ENCODE measurements at places on chromosomes 2 and 18.

DNA sequence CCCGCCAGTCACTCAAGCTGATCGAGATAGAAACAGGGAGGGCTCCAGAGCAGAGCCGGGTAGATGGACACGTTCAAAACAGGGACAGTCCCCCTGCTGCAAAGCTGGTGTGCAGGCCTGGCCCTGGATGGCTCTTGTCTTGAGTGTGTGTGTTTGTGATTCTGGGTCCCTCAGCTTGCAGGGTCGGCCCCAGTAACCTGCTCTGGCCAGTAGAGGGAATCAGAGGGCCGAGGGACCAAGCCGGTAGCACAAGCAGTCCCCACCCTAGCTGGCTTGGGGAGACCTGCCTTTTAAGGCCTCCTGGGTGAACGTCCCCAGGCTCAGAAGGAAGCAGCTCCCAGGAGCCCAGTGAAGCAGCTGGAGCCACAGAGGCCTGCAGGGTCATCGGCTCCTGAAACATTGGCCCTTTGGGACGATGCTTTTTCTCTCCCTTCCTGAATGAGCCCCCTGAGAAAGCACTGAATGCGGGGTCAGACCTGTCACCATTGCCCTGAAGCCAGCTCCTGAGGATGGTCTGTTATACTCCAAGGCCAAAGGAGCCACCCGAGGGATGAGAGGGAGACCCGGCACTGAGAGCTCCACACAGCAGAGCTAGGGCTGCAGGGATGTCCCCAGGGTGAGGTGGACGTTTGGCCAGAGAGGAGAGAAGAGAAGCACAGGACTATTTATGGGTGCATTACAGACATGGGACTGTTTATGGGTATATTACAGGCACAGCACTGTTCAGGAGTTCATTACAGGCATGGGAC, 15.4 kb upstream of the MLPH start:
- DNase-seq = peak; percentile 21

- no peak for DNase-seq
Measured at GRCh38 chr18:46398005-46398404, 259.0 kb downstream of the LOXHD1 start.

- DNase-seq = no peak
Measured at GRCh38 chr2:226403369-226403768, 396.3 kb downstream of the IRS1 start.

DNA sequence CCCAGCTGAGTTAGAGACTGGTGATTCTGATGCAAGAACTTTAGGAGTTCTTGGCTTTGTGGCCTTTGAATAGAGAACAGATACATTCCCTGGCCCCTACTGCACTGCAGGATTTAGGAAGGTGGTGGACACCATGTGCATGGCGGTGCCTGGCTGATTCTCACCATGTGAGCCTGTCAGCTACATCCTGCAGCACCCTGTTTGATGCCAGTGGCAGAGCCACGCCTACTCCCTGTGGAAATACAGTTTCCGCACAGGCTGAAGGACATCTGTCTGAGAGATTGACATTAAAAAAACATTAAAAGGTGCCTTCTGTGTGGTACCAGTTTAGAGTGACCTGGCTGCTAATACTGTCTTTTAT, 50.0 kb downstream of the KCNE4 start:
- no peak for DNase-seq

DNA sequence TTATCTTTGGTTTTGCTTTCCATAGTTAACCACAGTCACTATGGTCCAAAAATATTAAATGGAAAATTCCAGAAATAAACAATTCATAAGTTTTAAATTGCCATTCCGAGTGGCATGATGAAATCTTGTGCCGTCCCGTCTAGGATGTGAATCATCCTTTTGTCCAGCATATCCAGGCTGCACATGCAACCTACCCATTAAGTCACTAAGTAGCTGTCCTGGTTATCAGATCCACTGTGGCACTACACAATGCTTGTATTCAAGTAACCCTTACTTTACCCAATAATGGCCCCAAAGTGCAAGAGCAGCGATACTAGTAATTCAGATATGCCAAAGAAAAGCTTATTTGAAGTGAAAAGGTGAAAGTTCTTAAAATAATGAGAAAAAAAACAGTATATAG, 10.7 kb downstream of the USP34 start:
- DNase-seq = no peak

DNA sequence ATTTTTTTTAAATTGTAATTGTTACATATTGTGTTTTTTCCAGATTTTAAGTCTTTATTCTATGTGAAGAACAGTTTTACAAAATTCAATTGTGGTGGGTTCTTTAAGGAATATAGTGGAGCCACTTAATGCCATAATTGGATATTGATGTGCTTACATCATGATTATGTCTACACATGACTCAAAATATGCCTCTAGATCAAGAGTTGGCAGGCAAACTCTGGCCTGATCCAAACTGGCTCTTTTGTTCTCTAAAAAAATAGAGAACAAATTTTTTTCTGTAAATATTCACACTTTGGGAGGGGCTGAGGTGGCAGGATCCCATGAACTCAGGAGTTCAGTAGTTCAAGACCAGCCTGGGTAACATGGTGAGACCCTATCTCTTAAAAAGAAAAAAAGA, 8.3 kb downstream of the EHBP1 start:
- no peak for DNase-seq

DNA sequence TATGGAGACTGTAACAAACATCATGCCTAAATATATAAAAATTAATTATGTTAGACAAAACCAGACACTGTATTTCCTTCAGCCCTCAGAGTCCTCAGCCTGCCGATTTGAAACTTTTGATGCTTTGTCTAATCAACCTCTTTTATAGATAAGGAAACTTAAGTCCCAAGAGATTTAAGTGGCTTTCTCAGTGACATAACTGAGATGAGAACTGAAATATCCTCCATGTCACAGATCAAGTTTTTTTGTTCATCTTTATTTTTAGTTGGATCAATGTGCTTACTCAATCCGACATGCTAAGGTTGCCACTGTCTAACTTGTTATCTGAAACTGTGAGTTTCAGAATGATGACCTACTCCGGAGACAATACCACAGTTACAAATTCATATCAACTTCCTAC, 72.3 kb downstream of the BARD1 start:
- no peak for DNase-seq

GRCh38 chr2:158403237-158403636, 53.3 kb downstream of the CCDC148 start:
- DNase-seq = no peak

DNA sequence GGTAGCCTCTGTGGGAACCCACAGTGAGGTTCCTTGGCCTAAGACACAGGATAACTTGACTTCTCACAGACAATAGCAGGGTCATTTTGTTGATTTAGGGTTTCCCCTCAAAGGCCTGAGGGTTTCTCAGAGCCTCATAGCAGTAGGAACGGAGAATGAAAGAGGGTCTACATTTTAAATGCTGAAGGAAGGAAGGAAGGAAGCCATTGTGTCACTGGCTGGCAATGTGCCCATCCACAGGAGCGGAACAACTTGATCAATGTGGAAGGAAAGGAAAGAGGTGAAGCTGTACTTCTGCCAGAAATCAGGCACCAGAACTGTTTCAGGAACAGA, 5.1 kb downstream of the IL1B start:
- DNase-seq = no peak

DNA sequence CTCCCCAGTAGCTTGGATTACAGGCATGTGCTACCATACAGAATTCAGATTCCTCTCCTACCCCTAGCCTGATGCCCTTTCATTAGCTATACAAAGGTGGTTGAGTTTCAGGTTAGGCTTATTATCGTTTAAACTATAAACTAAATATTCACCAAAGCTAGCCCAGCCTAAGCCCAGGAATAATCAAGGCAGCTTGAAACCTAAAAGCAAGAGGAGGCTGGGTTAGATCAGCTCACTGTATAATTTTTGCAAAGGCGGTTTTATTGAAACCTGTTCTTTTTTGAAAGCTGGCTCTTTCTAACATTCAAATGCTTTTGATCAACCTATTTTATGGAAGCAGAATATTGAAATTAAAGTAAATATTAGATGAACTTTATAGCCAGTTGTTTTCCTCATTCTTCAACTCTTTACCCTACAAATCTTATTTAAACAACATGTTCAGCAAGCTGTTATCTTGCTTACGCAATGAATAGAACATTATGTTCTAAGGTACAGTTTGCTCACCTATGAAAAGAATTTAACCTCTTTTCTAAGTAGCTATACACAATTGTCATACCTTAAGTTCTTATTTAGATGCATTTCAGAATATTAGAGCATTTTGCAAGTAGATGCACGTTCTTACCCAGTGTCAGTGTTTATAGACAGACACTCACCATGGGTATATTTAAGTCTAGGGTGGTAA, 241.6 kb downstream of the NEDD4L start:
- no peak for DNase-seq

Data from activated naive CD4-positive, alpha-beta T cell (primary cell).